Stimulated activated CD8-positive, alpha-beta memory T cell treated with anti-CD3 and anti-CD28 coated beads, Interleukin-4, amount 100 ng/mL, for 1 hour (primary cell): ENCODE measurements at places on chromosomes 7 and 10.

- no peak for DNase-seq
Observed at GRCh38 chr7:70654146-70654545, 477.8 kb upstream of the GALNT17 start.

DNA sequence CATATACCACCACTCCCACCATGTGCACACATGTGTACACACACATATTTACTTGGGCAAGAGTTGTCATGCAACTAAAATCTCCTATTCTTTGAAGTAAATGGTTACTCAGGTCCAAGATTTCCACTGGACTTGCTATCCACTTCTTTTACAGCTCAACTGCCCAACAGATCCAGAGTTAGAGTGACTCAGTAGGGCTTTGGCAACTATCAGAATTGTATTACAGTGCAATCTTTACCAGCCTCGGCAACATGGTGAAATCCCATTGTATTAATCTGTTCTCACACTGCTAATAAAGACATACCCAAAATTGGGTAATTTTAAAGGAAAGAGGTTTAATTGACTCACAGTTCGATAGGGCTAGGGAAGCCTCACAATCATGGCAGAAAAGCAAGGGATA lies 51.9 kb upstream of the ABLIM1 start:
- no peak for DNase-seq

- no peak for DNase-seq
Observed at GRCh38 chr10:58644311-58644710, 131.6 kb downstream of the BICC1 start.

DNA sequence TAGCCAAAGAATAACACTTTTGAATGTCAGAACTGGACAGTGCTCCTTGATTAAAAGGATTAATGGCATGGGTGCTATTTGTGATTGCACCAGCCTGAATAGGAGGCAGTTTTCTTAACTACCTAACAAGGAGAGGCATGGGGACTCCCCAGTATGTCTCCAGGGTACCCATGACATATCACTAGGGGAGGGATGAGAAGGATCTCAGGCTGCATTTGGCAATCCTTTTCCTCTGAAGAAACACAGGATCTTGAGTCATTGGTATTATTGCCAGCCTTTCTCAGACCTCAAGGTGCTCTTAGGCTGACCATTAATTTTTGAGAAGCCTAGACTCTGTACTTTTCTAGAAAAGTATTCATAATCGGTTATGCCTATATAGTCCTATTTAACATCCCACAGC lies 77.5 kb upstream of the NPVF start:
- no peak for DNase-seq

DNA sequence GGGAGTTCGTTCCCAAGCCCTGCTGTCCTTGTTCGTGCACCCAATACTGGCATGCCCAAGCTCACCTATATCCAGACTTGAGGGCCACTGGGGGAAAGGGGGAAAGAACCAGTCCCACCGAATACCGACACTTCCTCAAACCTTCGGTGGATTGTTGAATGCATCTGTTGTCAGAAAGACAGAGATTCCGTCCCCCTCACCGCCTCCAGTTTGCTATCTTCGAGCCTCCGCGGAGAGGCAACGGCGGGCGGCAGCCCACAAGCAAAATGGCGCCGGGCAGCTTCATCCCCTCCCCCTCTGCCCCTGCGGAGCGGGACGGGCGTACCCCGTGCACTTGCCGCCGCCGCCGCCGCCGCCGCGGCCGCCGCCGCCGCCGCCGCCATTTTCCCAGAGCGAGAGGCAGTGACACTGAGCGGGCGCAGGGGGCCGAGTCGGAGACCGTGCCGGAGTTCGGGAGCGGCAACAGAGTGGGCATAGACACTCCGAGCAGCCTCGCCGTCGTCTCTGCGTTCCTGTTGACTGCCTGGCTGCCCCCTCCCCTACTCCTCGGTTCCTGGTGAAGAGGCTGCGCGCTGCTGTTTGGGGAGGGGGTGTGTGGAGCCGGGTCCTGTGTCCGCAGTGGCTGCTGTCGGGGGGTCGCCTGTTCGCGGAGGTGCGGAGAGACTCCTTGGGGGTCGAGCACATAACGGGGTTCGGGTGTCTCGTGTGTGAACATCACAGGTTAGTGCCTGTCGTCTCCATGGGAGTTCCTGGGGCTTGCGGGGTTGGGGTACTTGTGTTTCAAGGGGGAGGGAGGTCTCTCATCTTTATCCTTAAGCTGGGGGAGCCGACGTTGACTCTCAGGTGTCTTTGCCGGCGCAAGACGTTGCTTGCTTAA lies at the start of gene KMT2E:
Gene KMT2E (plus strand): TSS at position 390 of the 877 bp plus-strand sequence. CDS start 26,748 bp downstream, outside the sequence.
- DNase-seq: peak; percentile 83

GRCh38 chr10:124739986-124740368 lies 4.2 kb downstream of the FAM53B start:
- no peak for DNase-seq

- peak; percentile 18 for DNase-seq
Observed at GRCh38 chr10:62681211-62681940, 123.1 kb upstream of the ADO start.

DNA sequence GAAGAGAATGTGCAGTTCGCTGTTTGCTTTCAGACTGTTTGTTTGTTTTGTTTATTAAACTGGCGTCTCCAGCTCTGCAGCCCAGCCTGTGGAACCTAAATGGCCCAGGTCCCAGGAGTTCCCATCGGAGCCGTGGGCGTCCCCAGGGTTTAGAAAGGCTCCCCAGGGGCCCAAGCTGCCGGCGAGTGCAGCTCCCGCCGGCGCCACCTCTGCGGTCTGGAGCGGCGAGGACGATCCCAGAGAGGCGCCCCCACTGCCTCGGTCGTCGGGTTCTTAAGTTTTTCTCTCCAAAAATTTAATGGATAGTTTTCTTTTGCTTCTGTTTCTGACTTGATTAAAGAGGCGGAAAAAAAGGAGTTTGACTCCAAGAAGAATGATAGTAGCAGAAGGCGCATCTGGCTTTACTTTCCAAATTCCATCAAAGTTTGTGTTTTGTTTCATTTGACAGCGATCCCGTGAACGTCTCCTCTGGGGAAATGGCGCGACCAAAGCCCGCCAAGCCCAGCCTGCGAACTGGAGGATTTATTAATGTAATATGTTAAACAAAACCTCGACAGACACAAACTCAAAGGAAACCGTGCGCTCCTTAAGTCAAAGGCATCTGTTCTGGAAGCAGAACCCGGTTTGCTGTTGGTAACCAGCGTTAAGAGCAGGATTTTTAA lies 718 bp upstream of the FZD1 start:
- no peak for DNase-seq

DNA sequence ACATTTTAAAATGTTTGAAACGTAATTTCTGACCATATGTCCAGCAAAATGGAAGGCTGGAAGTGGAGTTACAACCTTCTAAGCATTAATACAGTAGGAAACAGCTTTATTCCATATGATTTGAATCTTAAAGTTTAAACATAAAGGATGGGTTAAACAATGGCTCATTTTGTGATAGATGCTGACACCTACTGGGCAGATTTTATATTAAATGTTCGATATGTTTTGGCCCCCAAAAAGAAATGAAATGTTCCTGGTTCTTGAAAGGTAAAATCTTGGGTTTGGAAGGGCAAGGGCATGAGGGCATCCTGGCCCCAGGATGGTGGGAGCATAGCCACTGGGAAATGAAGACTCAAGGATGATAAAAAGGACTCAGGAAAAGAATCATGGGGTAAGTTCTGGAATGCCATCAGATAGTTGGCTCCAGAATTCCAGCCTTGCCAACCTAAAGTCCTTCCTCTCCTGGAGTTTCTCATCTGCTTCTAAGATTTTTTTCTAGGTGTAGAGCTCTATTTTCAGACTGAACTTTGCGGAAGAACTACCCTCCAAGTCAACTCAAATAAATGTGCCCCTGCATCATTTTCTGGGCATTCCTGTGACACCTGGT lies 34.6 kb upstream of the SLC35G1 start:
- no peak for DNase-seq

- no peak for DNase-seq
Observed at GRCh38 chr10:81866753-81867152, 8.2 kb upstream of the NRG3 start.

DNA sequence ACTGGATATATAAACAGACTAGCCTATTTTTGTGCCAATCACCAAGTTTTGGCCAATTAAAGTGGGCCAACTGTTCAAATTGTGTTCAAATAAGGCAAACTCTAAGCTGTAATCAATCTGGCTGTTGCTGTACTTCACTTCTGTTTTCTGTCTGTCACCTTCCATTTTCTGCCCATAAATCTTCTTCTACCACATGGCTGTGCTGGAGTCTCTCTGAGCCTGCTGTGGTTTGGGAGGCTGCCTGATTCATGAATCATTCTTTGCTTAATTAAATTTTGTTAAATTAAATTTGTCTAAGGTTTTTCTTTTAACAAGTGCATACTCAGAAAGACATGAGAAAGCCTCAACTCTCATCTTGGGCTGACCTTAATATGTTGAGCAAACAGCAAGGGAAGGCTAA lies 172.6 kb upstream of the VIPR2 start:
- no peak for DNase-seq

DNA sequence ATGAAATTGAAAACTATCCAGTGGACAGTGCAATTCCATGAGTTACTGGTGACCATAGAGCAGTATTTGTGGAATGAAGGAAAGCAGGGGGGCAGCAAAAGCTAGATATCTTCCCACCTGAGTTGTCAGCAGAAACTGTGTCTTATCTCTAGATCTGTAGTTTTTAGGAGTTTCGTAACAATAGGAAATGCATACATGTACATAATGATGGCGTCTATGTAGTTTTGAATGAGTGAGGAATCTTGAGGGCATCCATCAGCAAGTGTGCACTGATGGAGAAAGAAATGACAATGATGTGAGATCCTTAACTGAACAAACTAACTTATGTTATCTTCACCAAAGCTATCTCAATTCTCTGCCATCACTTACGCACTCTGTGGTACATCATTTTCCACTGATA lies 114.5 kb downstream of the LRRC4 start:
- no peak for DNase-seq

- no peak for DNase-seq
Observed at GRCh38 chr7:7491044-7491443, 44.6 kb downstream of the COL28A1 start.

DNA sequence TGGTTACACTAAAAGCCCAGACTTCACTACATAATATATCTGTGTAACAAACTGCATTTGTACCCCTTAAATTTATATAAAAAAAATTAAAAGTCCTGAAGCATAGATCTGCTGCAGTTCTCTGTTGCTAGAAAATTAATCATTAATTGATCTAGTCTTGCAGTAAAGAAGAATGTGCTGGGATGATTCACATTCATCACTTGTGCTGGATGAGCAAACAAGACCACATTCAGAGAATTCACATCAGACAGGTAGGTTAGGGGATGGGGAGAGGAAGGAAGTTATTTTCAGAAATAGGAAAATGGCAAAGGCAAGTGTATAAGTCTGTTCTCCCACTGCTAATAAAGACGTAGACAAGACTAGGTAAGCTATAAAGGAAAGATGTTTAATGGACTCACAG lies 1019.0 kb downstream of the KCNMA1 start:
- DNase-seq: no peak

DNA sequence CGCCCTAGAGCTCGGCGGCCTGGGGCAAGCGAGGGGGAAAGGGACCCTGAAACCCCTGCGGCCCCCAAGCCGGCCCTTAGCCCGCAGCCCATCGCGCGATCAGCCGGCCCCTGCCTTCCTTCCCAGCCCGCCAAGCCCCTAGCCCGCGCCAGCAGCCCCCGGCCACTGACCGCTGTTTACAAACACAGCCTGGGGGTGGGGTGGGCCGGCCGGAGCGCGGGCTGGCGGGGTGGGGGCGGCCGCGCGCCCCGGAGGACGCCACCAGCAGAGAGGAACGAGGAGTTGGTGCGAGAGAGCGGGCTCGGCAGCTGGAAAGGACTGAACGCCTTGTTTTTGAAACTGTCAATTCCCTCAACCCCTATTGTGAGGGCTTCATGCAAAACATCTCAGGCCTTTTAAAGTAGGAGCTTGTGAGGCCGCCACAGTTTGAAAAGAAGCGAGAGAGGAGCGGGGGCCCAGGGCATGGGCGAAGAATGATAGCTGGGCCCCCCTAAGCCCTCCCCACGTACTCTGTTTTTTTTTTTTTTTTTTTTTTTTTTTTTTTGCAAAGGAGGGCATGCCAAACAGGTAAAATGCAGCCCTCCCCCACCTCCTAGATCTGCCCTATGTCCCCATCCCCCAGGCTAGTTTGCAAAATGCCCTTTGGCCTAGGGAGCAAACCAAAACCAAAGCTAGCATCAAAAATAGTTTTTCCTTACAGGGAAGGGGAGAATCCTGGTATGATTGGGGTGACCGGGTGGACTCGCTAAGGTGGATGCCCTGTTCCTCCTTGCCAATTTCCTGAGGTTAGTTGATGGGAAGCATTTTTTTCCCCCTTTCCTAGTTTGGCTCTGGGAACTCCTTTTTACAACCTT lies 15.0 kb downstream of the SKIDA1 start:
- DNase-seq: no peak

GRCh38 chr7:117076426-117076943 lies 123.2 kb downstream of the ST7 start:
- no peak for DNase-seq

DNA sequence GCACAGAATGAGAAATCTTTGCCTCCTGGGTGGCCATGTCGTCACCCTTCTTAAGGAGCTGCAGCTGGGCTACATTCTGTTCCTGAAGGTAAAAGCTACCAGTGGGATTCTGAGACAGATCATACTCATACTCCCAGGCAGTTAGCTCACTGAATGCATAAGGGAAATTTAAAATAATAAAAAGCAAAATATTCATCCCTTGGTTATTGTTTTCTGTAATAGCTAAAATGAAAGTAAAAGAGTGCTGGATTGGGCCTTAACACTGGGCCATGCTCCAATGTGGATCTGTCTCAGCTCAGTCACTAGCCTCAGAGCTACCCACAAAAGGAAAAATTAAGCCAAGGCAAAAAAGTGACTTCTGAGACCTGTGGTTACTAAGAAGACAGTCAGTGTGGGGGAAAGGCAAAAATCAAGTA lies 8.9 kb upstream of the DYNC2I1 start:
- DNase-seq: no peak

GRCh38 chr7:41755096-41755495 lies 52.2 kb upstream of the INHBA start:
- DNase-seq: no peak

- DNase-seq: no peak
Observed at GRCh38 chr7:47327698-47328391, 254.1 kb downstream of the TNS3 start.

- DNase-seq: no peak
Observed at GRCh38 chr7:131570401-131570800, 14.0 kb upstream of the PODXL start.

- DNase-seq: no peak
Observed at GRCh38 chr7:54109501-54109900, 432.7 kb upstream of the VSTM2A start.

GRCh38 chr7:3168869-3169268 lies 125.2 kb upstream of the CARD11 start:
- no peak for DNase-seq
